ENCODE measurements at places on chromosomes 2 and 18. TPM values are rescaled to one million over a fixed set of nuclear protein-coding genes. Genes with fewer than 3 reads are reported as not detected.

GRHL1 gene
- total RNA-seq, result 0.69 TPM

GPR39 gene
- total RNA-seq, result not detected

DNA sequence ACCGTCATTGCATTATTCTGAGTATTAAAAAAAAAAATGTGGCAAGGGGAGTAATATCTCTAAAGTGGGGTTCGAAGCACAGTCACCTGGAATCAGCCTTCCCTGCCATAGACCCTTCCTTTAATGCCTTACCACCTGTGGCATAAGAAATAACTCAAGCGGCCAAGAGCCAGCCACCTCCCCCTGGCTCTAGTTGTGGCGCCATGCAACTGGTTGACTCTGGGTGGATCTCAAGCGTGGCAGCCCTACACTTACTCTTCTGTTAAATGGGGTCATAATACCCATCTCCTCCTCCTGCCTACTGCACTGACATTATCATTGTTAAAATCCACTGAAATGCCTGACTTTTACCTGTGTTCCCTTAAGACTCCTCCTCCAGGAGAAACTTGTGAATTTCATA lies 175.8 kb downstream of the SMAD7 start:
- H3K36me3 ChIP-seq, result peaks cover 3% of the 10 kb centered on the region
- no peak for DNase-seq
- H3K4me3 ChIP-seq, result no peak overlapping the region

DNA sequence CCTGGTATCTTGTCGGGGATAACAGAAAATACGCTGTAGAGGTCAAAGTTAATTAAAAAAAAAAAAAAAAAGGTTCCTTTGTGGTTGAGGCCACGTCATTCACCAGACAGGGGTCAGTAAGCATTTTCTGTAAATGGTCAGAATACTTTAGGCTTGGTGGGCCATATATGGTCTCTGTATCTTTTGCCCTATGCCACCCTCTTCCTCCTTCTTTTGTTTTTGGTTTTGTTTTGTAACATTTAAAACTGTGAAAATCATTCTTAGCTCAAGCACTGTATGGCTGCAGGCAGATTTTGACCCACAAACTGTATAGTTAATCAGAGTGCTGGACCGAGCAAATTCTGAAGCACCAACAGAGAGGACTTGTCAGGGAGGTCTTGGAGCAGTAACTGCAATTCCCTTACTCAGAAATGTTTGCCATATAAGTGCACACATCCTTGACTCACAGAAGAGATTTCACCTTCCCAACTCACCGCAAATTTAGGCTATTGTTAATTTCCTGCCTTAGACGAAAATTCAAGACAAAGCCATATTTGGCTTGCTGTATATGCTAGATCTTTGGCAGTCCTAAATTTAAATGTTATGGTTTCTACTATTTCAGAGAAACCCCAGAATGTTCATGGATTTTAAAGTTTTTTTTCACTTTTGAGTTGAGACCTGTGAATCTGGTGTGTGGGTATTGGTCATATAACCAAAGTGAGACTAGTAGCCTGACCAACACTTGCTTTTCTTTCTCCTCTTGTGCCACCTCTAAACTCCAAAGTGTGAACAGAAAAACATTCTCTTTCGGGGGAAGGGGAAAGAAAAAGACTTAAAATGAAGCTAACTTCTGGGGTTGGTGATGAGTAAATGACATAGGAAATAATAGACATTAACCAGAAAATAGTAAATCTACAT lies 65.4 kb downstream of the DOCK10 start:
- no peak overlapping the region for H3K4me3 ChIP-seq
- H3K4me1 ChIP-seq, result no peaks in the 10 kb centered on the region
- no peaks in the 10 kb centered on the region for H3K36me3 ChIP-seq
- DNase-seq, result no peak
- no peaks in the 10 kb centered on the region for H3K27me3 ChIP-seq
- H3K27ac ChIP-seq, result no peak overlapping the region

Data from left ventricle myocardium inferior (tissue), 1 donor.